IMR-90 (cell line): ENCODE measurements at places on chromosomes 2 and 18.

GRCh38 chr18:26550998-26551694, 2.8 kb upstream of the KCTD1 start:
- H3K27me3 ChIP-seq: peaks cover 44% of the 10 kb centered on the region
- no peak overlapping the region for H3K27ac ChIP-seq
- peaks cover 6% of the 10 kb centered on the region for H3K4me1 ChIP-seq
- H3K36me3 ChIP-seq: no peaks in the 10 kb centered on the region
- DNase-seq: no peak
- no peak overlapping the region for H3K4me3 ChIP-seq

- peak; percentile 31 for DNase-seq
- peaks cover under 1% of the 10 kb centered on the region for H3K4me1 ChIP-seq
- H3K36me3 ChIP-seq: no peaks in the 10 kb centered on the region
- no peak overlapping the region for H3K4me3 ChIP-seq
- no peak overlapping the region for H3K27ac ChIP-seq
- no peaks in the 10 kb centered on the region; the same call in 1 of the 2 replicates for H3K27me3 ChIP-seq
These were observed 349.5 kb downstream of the TGIF1 start for GRCh38 chr18:3799515-3799914.

- H3K36me3 ChIP-seq: no peaks in the 10 kb centered on the region
- DNase-seq: no peak
- 0 out of 2 replicates have a peak, but pooled peaks cover under 1% of the 10 kb centered on the region for H3K4me1 ChIP-seq
- no peak overlapping the region for H3K4me3 ChIP-seq
- H3K27ac ChIP-seq: no peak overlapping the region
These were observed 44.7 kb upstream of the SH3RF3 start for GRCh38 chr2:109084341-109084740.

GRCh38 chr2:77201755-77202154, 320.4 kb downstream of the LRRTM4 start:
- no peak overlapping the region for H3K4me3 ChIP-seq
- DNase-seq: no peak
- H3K27ac ChIP-seq: no peak overlapping the region
- no peaks in the 10 kb centered on the region for H3K4me1 ChIP-seq
